Psoas muscle (tissue), 8 donors: ENCODE measurements at places on chromosomes 1 and 21. TPM values are rescaled to one million over a fixed set of nuclear protein-coding genes. Genes with fewer than 3 reads are reported as not detected.

KIAA1614 gene
- total RNA-seq = 1.0 TPM

GRCh38 chr1:166874464-166874863 is 1.6 kb downstream of the TADA1 start:
- no peaks in the 10 kb centered on the region for H3K27me3 ChIP-seq
- no peak for DNase-seq
- H3K4me1 ChIP-seq = peaks cover 16% of the 10 kb centered on the region
- no peak overlapping the region for H3K27ac ChIP-seq
- H3K4me3 ChIP-seq = no peak overlapping the region

GRCh38 chr1:176919386-176920378 is 244.8 kb downstream of the ASTN1 start:
- H3K4me3 ChIP-seq = no peak overlapping the region
- DNase-seq = no peak
- no peak overlapping the region for H3K27ac ChIP-seq
- no peaks in the 10 kb centered on the region for H3K27me3 ChIP-seq
- H3K4me1 ChIP-seq = no peaks in the 10 kb centered on the region

GRCh38 chr21:44395260-44395659 is 41.8 kb downstream of the TRPM2 start:
- no peak overlapping the region for H3K4me3 ChIP-seq
- H3K27ac ChIP-seq = no peak overlapping the region
- no peaks in the 10 kb centered on the region for H3K4me1 ChIP-seq
- H3K36me3 ChIP-seq = no peaks in the 10 kb centered on the region

- H3K4me1 ChIP-seq = peaks cover 2% of the 10 kb centered on the region
- H3K27me3 ChIP-seq = no peaks in the 10 kb centered on the region
- DNase-seq = peak; percentile 52
- H3K27ac ChIP-seq = no peak overlapping the region
- no peak overlapping the region for H3K4me3 ChIP-seq
- no peaks in the 10 kb centered on the region for H3K36me3 ChIP-seq
These were observed 116.4 kb upstream of the KCNJ15 start for GRCh38 chr21:38140207-38140903.

DNA sequence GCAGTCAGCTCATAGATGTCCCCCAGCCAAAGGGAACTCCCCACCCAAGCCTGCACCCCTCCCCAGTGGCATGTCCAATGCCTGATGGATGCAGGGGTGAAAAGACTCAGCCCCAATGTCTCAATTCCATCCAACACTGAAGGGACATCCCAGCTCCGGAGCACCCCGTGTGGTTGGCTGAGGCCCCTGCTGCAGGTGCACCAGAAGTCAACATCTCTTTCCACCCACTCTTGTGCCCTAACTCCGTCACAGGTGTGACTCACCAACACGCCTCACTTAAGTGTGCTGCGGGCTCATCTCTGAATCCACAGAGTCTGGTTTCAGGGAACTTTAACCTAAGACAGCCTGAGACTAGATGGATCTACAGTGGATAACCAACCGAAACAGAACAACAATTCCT is 40.9 kb upstream of the ZBTB18 start:
- no peaks in the 10 kb centered on the region for H3K27me3 ChIP-seq
- H3K27ac ChIP-seq = no peak overlapping the region
- H3K36me3 ChIP-seq = no peaks in the 10 kb centered on the region
- no peaks in the 10 kb centered on the region for H3K4me1 ChIP-seq
- no peak overlapping the region for H3K4me3 ChIP-seq

CELA3B gene
- not detected for total RNA-seq

CCDC30 gene
- 1.1 TPM for total RNA-seq

COL8A2 gene
- 0.41 TPM for total RNA-seq

DNA sequence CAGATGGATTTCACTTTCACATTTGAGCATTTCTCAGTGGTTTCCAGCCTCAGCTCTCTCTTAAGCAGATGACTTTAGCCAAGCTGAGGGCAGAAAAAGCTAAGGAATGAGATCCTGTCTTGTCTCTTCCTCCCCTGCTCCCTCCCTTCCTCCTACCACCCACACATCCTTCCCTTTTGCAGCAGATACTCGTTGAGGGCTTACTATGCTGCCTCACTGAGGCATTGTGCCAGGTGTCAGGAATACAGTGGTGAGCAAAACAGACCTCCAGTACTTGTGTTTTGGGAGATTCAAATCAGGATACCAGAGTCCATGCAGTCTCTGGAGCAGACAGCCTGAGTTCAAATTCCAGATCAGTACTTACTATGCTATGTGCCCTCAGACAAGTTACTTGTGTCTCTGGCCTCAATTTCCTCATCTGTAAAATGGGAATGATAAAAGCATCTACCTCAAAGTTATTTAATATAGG is 43.2 kb downstream of the KIF26B start:
- H3K36me3 ChIP-seq = no peaks in the 10 kb centered on the region
- no peaks in the 10 kb centered on the region for H3K27me3 ChIP-seq
- no peak overlapping the region for H3K4me3 ChIP-seq
- no peaks in the 10 kb centered on the region for H3K4me1 ChIP-seq
